NCI-H2029 (cell line): ENCODE measurements at places on chromosomes 7 and 10.

GRCh38 chr7:90842430-90842788, 246.3 kb downstream of the CDK14 start:
- DNase-seq, result no peak

GRCh38 chr7:156173346-156173745, 361.1 kb upstream of the SHH start:
- DNase-seq, result no peak

- DNase-seq, result no peak
These were observed 32.6 kb upstream of the ELN start for GRCh38 chr7:73995330-73995729.

GRCh38 chr7:92478095-92478494, 349 bp upstream of the ERVW-1 start:
- no peak for DNase-seq

DNA sequence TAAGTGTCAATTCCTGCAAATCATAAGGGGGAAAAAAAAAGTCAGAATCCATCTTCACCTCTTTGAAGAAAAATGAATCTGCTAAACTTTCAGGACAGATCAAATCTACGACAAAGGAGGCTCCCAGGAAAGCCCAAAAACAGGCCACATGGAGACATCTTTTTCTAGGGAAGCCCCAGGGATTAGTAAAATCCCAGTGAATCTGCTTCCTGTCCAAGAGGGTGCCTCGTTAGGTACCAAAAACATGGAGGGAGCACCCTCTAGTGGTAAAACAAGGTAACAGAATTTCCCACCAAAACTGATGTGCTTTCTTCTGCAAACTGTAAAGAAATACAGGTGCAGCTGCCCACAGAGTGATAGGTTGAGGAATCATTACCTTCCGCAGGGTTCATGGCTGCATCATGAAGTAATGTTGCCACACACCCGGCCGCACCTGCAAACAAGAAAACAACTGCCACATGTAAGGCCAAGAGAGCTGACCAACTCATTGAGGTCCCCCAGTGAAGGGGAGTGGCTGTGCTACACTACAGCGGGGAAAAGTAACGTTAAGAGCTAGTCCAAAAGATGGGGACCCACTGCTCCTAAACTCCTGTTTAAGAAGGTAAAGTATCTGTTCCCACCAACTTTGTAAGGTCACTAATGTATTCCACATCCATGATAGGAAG, 7.9 kb downstream of the SLC25A28 start:
- no peak for DNase-seq

GRCh38 chr7:36083626-36084380, 69.3 kb upstream of the EEPD1 start:
- no peak for DNase-seq

DNA sequence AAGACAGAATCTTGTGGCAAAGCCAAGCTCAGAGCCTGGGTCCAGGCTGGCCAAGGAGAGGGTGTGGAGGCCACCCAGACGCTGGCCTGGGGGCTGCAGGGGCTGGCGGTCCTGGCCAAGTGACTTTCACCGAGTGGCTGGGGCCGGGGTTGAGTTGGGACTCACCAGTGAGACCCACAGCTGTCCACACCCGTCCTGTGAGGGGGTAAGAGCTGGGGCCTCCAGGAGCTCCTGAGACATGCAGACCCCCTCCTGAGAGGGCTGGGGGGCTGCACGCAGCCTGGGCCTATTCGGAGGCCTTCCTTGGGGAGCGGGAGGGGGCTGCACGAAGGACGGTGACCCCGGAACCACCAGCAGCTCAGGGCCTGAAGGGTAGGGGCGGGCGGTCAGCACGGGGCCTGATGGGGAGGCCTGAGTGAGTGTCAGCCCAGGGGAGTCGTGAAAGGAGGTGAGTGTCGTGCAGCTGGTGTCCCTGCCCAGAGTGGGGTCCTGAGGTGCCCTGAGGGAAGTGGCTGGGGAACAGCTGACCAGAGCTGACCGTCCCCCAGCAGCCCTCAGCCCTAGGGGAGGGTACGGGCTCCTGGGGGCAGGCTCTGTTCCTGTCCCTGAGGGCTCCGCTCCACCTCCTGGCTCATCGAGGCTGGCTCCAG, 100.9 kb downstream of the FOXL3 start:
- no peak for DNase-seq

- no peak for DNase-seq
These were observed 36.7 kb downstream of the PRF1 start for GRCh38 chr10:70565556-70566514.
